ENCODE measurements at places on chromosomes 3 and 15.
A peak's percentile ranks its signal among the peaks of the same experiment; 100 is the strongest.

DNA sequence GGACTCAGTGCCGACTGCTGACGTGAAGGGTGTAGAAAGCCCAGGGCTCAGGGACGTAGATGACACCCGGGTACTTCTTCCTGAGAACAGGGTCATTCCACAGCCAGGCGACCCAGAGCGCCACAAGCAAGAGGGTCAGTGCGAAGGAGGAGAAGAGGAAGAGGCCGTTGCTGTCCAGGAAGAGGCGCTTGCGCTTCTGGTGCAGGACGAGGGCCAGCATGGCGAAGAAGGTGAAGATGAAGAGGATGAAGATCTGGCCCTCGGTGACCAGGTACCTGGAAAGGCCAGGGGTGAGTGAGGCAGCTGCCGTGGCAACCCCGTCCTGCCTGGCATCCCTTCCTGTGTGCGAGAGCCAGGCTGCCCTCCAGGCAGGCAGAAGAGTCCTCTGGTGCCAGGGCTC, 3.0 kb upstream of the CALML4 start:
- no peak for DNase-seq

- DNase-seq, result no peak
These were observed at the start of gene RHOV for GRCh38 chr15:40873694-40874561. Gene RHOV, minus strand, starts transcription at chr15:40874234. Its CDS starts 95 bp downstream, at chr15:40874139.

DNA sequence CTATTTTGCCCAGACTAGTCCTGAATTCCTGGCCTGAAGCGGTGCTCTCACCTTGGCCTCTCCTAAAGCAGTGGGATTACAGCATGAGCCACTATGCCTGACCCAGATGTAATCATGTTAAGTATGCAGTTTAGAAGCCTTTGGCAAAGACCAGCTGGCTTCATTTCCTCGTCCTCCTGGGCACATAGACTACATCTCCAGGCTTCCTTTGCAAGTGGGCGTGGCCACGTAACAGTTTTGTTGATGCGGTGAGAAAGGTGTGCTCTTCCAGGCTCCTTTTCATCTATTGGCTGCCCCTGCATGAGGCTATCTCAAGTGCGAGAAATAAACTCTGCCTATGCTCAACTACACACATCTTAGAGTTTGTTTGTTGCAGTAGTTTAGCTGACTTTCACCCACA, 13.0 kb downstream of the SV2B start:
- DNase-seq, result no peak

DNA sequence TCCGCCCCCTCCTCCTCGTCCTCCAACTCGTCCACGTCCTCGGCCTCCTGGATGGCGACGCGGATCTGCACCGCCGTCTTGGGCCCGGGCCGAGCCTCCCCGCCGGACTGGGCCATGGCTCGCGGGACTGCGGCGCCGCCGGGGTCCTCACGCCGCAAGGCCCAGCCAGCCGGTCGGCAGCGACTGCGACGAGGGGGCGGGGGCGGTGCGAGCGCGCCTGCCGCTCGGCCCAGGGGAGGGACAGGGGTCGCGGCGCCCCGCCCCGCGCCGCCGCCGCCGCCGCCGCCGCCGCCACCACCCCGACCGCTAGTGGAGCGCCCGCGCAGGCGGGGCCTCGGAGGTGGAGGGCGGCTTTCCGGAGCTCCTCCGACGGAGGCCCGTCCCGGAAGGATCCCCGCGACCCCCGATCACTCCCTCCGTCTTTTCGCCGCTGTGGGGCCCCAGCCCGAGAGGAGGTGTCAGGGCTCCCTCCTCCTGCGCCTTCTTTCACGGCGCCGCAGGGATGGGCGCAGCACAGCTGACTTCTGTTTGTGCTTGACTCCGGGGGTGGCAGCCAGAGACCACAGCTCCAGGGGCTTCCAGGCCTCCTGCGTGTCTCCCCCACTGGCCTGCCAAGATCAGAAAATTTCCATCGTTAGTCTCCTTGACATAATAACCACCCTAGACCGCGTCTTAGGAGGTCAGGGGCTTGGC, at the start of gene LARP6:
LARP6 (minus strand) TSS at position 185 of the 693 bp plus-strand sequence; CDS start at position 116, 69 bp downstream.
- DNase-seq, result no peak

GRCh38 chr15:30896211-30896606, 7.5 kb upstream of the FAN1 start:
- DNase-seq, result no peak

DNA sequence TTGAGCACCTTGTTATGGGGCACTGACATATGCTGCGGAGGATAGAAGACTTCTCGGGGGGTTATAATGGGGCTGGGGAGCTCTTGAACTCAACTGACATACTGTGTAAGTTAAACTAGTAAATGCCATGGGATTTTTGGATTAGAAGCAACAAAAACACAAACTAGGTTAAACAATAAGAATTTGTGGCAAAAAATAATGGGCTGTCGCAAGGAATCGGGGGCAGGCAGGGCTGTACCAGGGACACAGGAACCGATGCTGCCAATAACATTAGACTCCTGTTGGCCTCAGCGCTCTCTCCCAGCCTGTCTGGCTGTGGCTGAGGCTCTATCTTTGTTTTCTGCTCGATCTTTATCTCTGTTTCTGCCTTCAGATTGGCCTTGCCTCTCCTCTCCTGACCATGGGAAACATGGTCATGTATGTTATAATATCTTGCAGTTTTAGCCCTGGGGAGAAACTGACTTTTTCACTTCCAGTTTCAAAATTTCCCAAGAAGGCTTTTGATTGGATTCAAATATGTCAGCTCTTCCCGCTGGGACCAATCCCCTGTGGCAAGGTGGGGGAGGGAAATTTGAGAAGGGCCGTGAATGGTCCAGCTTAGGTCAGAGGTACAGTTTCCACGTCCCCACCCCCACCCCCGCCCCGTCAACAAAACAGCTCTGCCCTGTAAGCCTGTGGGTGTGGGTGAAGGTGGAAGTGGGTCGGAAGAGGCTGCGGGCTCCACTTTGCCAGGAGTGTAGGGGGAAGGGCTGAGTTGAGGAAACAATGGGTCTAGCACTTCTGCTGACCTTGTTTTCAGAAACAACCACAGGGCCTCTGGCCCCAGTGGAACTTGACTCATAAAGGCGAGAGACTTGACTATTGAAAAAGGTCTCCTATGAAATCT, 161.1 kb upstream of the TBL1XR1 start:
- DNase-seq, result no peak

DNA sequence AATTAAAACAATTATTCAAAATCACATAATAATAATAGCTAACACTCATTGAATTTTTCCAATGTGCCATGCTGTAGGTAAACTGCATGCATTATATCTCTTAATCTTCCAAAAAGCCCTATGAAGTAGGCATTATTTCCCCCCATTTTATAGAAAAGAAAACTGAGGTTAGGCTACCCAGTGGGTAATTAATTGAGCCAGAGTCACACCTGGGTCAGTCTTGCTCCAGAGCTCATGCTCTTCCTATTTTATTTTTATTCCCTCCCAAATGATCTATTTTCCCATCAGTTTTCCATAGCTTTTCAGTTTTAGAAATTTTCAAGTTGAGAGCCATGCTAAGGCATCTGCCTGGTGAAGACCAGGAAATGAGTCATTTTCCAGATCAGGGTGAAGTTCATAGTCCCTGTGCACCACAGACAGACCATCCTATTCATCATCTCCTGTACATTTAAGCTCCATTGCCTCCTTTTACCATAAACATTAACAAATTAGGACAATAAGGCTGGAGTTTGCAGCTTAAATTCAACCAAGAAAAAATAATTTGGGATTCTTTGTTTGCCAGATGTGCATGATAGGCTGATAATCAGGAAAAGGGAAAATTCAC, 417.3 kb downstream of the OTOL1 start:
- DNase-seq, result peak; percentile 77

DNA sequence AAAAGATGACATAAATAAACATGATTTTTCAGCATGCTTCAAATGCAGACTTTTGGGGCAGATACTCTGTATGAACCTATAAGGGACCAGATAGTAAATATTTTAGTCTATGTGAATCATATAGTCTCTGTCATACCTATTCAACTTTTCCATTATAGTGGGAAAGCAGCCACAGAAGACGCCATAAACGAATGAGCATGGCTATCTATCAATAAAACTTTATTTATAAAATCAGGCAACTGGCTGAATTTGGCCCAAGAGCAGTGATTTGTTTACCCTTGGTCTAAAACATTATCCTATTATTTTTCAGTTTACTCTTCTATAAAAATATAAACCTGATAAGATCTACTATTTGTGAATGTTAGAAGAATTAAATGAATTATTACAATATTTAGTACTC, 25.9 kb upstream of the VEPH1 start:
- DNase-seq, result no peak

GRCh38 chr15:77637851-77638692, 5.4 kb upstream of the LINGO1 start:
- no peak for DNase-seq

DNA sequence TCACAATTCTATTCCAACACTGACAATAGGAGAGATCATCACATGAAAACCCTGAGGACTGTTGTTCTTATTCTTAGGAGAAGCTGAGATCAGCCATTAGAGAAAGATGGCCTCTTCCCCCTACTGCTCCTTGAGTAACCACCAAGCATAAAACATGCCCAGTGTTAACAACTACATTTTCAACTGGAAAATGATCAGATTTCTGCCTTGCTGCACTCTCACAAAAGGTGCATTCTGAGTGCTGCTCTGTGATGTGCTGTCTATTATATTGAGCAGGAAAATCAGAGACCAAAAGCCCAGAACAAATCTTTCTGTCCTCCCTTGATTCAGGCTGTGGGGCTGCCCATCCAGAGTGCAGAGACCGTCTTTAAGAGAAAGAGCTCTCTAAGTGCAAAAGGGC, 304.6 kb upstream of the TRIM42 start:
- no peak for DNase-seq

- no peak for DNase-seq
These were observed 14.1 kb downstream of the SLCO3A1 start for GRCh38 chr15:91867581-91868026.

- no peak for DNase-seq
These were observed 3.2 kb downstream of the ALAS1 start for GRCh38 chr3:52200981-52201679.

- DNase-seq, result no peak
These were observed 554.8 kb upstream of the CBLB start for GRCh38 chr3:106423321-106424225.

DNA sequence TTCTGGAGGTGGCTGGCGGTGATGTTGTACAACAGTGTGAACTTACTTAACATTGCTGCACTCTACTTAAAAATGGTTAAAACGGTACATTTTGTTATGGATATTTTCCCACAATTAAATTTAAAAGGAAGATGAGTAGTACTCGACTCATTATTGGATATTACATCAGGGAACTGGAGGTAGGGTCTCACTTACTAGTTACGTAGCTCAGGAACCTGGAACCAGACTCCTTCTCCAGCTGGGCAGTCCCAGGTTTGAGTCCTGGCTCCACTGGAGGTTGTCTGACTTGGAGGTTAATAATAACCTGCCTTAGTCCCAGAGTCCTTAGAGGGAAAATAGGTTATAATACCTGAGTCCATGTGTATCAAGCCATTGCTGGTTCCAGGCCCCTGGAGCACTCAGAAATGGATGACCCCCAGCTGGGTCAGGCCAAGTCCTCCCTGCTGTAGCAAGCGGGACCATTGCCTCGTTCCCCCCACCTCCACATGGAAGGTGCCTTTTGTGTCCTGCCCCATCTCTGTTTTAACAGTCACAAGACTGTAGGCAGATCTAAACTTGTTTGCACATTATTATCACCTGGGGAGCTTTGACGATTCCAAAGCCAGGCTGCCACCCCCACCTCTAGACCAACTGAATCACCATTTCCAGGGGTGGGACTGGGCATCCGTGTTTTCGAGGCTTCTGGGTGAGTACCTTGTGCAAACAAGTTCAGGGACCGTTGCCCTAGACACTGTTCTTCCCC, 126.6 kb downstream of the IGF1R start:
- no peak for DNase-seq

- DNase-seq, result no peak
These were observed 18.7 kb upstream of the ALDH1A3 start for GRCh38 chr15:100860829-100861510.

GRCh38 chr3:162721736-162722135, 1225.1 kb downstream of the OTOL1 start:
- no peak for DNase-seq

GRCh38 chr3:113254171-113254947, 43.0 kb downstream of the BOC start:
- no peak for DNase-seq

- DNase-seq, result no peak
These were observed 101.7 kb downstream of the NPAP1 start for GRCh38 chr15:24777307-24777706.

GRCh38 chr3:146817704-146818103, 212.6 kb upstream of the PLSCR5 start:
- DNase-seq, result no peak

DNA sequence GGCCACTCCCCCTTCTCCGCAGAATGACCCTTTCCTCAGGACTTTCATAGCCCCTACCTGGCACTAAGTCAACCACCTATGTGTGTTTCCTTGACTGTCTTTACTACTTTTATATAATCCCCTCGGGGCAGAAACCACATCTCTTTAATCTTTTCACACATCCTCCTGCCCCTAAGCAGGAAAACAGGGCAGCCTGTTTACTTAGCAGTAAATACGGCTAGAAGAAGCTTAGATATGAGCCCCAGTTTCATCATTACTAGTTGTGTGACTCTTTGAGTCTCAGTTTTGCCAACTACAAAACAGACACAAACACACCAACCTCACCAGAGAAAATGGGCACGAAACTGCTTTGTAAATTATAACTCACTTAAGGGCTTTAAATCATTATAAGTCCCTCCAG, 98.3 kb downstream of the CYP19A1 start:
- DNase-seq, result no peak

DNA sequence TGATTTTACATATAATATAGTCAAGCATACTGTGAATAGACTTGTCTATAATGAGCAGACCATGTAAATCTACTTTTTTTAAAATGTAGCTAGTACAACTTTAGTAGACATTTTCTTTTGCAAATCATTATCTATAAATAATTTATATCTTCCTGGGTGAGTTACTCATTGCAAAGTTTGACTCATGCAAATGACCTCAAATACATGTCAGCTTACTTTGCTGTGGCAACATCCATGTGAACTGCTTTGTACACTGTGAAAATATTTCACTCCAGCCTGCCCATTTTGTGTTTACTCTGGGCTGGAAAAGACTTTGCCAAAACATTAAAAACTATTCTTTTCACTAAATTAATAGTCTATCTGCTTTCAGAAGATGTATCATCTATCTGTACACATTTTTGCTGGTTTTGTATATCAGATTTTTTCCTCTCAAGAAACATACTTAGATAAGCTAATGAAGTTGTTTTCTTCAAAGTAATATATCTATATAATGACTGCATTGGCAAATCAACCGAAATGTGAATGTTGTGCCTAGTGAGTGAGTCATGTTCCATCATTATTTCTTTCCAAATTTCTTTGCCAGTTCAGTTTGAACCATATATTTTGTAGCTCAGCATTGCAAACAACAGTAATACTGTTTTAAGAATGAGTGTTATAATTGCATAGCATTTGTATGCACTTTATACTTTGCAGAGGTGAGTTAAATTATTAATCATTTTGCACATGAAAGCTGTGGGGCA, 26.5 kb downstream of the IGSF10 start:
- DNase-seq, result peak; percentile 41

DNA sequence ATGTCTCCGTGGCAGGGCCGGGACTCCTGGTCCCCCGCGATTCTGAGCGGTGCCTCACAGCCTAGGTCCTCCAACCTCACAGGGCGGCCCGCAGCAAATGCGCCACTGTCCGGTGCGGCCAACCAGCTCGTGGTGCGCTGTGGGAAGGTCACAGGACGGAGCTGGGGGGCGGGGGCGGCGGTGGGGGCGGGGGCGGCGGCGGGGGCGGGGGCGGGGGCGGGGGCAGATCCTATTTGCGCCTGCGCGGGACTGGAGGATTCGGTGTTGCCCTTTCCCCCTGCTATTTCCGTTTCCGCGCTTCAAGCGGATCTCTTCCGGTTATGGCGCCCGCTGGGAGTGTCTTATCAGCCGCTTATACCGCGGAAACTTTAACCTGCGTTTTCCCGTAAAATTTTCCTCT, 106.7 kb upstream of the SNRPN start:
- DNase-seq, result no peak

GRCh38 chr15:67108122-67108961, 42.9 kb downstream of the SMAD3 start:
- no peak for DNase-seq
